ENCODE measurements at places on chromosomes 2 and 18. TPM values are rescaled to one million over a fixed set of nuclear protein-coding genes. Genes with fewer than 3 reads are reported as not detected.

STARD6 gene
- not detected for polyA plus RNA-seq

C2orf15 gene
- 0.60 TPM for polyA plus RNA-seq

PXDN gene
- 77.8 TPM for polyA plus RNA-seq

FRZB gene
- 6.3 TPM for polyA plus RNA-seq

SLC23A3 gene
- 0.79 TPM for polyA plus RNA-seq

SOX11 gene
- 0.01 TPM for polyA plus RNA-seq

DSG4 gene
- not detected for polyA plus RNA-seq

DYNAP gene
- not detected for polyA plus RNA-seq

FIGLA gene
- not detected for polyA plus RNA-seq

SKOR2 gene
- polyA plus RNA-seq = not detected

CPLX4 gene
- polyA plus RNA-seq = not detected
